ENCODE measurements at places on chromosomes 5 and 9.

- H3K27ac ChIP-seq = no peak overlapping the region
- no peaks in the 10 kb centered on the region for H3K36me3 ChIP-seq
- H3K4me3 ChIP-seq = no peak overlapping the region
These were observed 808.0 kb downstream of the TLE1 start for GRCh38 chr9:80881320-80881719.

GRCh38 chr9:122453677-122454135 lies 24.0 kb downstream of the OR1J1 start:
- no peak for DNase-seq
- H3K4me1 ChIP-seq = no peaks in the 10 kb centered on the region
- no peak overlapping the region for H3K4me3 ChIP-seq

- DNase-seq = no peak
- H3K27ac ChIP-seq = no peak overlapping the region
- no peaks in the 10 kb centered on the region for H3K4me1 ChIP-seq
- H3K4me3 ChIP-seq = no peak overlapping the region
- no peaks in the 10 kb centered on the region for H3K27me3 ChIP-seq
These were observed 25.9 kb upstream of the ANKRD55 start for GRCh38 chr5:56259002-56259511.

DNA sequence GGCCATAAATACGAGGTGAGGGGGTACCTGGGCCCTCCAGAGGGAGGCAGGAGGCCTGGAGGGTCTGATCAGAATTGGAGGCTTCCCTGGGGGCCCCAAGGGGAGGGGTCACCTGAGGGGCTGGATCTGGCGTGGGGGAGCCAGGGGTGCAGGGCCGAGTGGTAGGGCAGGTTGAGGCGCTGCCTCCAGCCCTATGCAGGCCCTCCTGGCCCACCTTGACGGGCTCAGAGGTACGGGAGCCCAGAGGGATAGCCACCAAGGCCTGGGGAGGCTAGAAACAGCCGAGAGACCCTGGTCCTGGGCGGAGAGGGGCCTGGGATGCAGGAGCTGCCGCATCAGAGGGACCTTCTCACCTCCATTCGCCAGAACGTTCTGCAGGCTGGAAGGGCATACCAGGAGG lies 24.3 kb downstream of the LHX3 start:
- no peaks in the 10 kb centered on the region for H3K36me3 ChIP-seq
- no peak overlapping the region for H3K4me3 ChIP-seq
- DNase-seq = no peak
- H3K27me3 ChIP-seq = peaks cover 2% of the 10 kb centered on the region
- H3K4me1 ChIP-seq = no peaks in the 10 kb centered on the region
- H3K27ac ChIP-seq = no peak overlapping the region

Data from thymus (tissue), 14 donors.